Activated T-helper 1 cell treated with anti-CD3 and anti-CD28 coated beads, Interleukin-12 subunit alpha, Interleukin-12 subunit beta, Interleukin-2, Interleukin-4 antibody, amounts not matched to agents 30 ng/mL and 10 ng/mL and 1 ng/mL, durations not matched to agents 14 hours and 24 hours and 36 hours (primary cell): ENCODE measurements at places on chromosomes 2 and 18. TPM values are rescaled to one million over a fixed set of nuclear protein-coding genes. Genes with fewer than 3 reads are reported as not detected.
A peak's percentile ranks its signal among the peaks of the same experiment; 100 is the strongest.

DNA sequence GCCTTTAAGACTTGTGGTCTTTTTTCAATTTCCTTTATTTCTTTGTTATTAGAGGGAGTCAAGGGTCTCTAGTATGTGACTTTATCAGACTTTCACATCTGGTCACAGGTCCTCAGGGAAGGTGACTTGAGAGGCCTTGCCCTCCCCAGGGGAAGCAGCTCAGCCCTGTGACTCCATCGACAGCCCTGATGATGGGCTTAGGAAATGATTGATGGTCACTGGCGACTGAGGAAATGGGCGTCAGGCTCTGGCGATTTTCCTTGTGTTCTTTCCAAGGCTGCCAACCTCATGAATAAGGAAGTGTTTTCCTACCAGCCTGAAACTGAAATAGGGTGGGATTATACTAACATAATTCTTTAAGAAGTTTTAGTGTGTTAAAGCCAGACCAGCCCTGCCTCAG, 21.1 kb downstream of the SERPINE2 start:
- no peak overlapping the region for H3K4me3 ChIP-seq
- H3K27me3 ChIP-seq, result no peaks in the 10 kb centered on the region
- H3K27ac ChIP-seq, result no peak overlapping the region
- H3K36me3 ChIP-seq, result peaks cover 6% of the 10 kb centered on the region
- DNase-seq, result no peak
- peaks cover 30% of the 10 kb centered on the region for H3K4me1 ChIP-seq

DNA sequence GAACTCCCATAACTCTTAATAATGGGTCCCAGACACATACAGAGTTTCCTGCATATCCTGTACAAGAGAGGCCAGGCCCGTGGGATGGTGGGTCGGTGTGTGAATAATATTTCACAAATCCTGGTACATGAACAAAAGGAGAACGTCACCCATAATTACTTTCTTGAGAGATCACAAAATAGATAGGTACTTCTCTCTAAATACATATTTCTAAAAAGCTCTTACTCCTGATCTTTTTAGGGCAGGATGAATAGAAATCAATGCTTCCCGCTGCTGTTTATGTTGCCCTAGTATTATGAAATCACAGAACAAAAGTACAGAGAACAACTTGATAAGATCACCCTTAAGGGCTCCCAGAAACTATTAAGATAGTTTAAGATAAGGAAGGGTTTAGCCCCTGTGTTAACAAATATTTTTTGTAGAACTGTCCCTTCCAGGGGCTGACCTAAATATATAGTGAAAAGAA, 5.4 kb downstream of the IRS1 start:
- H3K36me3 ChIP-seq, result peaks cover 13% of the 10 kb centered on the region
- no peak overlapping the region for H3K27ac ChIP-seq
- DNase-seq, result no peak
- peaks cover 59% of the 10 kb centered on the region for H3K4me1 ChIP-seq
- peak overlapping the region; percentile 54 for H3K4me3 ChIP-seq

GRCh38 chr2:103743195-103743594, 981.4 kb downstream of the TMEM182 start:
- no peak overlapping the region for H3K27ac ChIP-seq
- H3K27me3 ChIP-seq, result no peaks in the 10 kb centered on the region
- no peak for DNase-seq
- H3K36me3 ChIP-seq, result no peaks in the 10 kb centered on the region
- H3K4me3 ChIP-seq, result no peak overlapping the region

DNA sequence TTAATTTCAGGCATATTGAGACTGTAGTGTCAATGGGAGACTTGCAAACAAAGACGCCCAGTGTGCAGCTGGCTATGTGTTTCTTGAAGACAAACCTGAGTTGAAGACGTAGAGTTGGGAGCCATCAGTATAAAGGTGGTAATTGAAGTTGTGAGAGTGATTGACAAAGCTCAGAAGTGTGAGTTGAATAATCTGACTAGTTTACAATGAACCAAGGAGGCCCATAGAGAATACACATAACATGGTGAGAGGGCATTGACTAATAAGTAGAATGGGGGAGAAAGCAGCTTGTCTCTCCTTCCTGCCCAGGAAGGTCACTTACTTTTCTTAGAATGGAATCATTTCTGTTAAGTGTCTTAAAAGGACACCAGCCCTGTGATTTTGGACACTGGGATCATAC, 14.1 kb downstream of the SP110 start:
- H3K27ac ChIP-seq, result peak overlapping the region; percentile 24
- peaks cover 40% of the 10 kb centered on the region for H3K36me3 ChIP-seq
- no peak overlapping the region for H3K4me3 ChIP-seq
- H3K27me3 ChIP-seq, result no peaks in the 10 kb centered on the region
- peaks cover 29% of the 10 kb centered on the region for H3K4me1 ChIP-seq

- H3K36me3 ChIP-seq, result peaks cover 7% of the 10 kb centered on the region
- peak overlapping the region; percentile 61 for H3K27ac ChIP-seq
- no peak for DNase-seq
- peak overlapping the region; percentile 28 for H3K4me3 ChIP-seq
- H3K27me3 ChIP-seq, result no peaks in the 10 kb centered on the region
- H3K4me1 ChIP-seq, result peaks cover 37% of the 10 kb centered on the region
Observed at GRCh38 chr2:7588295-7588694, 671.1 kb downstream of the RNF144A start.

- H3K36me3 ChIP-seq, result no peaks in the 10 kb centered on the region
- H3K27me3 ChIP-seq, result peaks cover 77% of the 10 kb centered on the region
- H3K27ac ChIP-seq, result no peak within 1 kb of the TSS
- H3K4me3 ChIP-seq, result peak within 1 kb of the TSS; percentile 61
- DNase-seq, result peak; percentile 9
Observed at GRCh38 chr2:218880102-218880858, at the start of gene WNT10A. Gene WNT10A, plus strand, starts transcription at chr2:218880852. Its CDS starts 144 bp downstream, at chr2:218880996.

DNA sequence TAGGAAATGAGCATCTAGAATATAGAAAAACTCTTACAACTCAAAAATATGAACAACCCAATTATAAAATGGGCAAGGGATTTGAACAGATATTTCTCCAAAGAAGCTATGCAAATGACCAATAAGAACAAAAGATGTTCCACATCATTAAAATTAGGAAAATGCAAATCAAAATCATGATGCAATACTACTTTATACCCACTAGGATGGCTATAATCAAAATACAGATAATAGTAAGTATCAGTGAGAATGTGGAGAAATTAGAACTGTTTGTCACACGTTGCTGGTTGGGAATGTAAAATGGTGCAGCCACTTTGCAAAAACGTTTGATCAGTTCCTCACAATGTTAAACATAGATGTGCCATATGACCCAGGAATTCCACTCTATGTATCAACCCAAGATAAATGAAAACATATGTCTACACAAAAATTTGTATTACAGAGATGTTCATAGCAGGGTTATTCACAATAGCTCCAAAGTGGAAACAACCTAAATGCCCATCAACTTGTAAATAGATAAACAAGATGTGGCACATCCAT, 558.4 kb downstream of the SLC4A3 start:
- H3K4me1 ChIP-seq, result no peaks in the 10 kb centered on the region
- no peak overlapping the region for H3K27ac ChIP-seq
- no peak overlapping the region for H3K4me3 ChIP-seq

DNA sequence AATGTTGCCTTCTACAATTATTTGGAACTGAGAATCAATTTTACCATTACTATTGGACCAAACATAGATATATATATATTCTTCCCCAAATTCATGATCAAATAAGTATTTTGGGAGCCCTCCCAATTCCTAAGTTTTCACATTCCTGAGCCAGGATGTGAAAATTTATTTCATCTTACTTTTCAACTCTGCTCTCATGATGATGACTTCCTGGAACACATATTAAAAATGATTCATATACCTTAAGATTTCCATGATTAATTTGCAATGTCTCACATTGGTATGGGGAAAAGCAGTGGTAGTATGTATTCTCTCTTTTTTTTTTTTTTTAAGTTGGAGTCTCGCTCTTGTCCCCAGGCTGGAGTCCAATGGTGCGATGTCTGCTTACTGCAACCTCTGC, 596.1 kb upstream of the ZEB2 start:
- H3K4me3 ChIP-seq, result no peak overlapping the region
- H3K4me1 ChIP-seq, result no peaks in the 10 kb centered on the region
- H3K36me3 ChIP-seq, result no peaks in the 10 kb centered on the region
- DNase-seq, result no peak
- no peak overlapping the region for H3K27ac ChIP-seq

DNA sequence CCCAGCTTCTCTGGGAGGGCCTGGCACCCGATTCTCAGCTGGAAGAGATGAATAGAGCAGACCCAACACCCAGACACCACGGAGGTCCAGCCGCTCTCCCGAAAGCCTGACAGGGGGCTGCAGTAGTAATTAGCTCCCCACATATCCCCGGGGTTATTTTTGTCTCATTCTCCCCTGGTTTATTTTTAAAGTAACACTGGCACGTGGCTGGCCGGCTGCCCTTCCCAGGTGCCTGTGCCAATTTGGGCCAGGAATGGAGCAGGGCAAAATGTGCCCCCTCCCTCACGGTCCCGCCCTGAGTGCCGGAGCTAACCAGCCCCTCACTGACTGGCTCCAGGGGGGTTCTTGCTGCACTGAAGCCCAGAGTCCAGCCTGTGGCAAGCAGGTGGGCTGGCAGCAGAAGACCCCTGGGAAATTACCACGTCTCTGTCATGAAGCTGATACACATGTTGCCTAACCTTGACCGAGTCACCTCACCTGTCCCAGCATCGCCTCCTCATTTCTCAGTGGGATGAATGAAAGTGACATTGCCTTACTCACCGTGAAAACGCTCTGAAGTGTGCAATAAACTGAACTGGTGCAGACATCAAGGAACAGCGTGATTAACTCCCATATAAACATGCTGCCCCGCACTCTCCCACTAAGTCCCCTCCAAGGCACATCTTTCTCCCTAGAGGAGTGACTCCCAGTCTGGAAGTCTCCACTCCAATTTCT, 18.4 kb downstream of the KCNK3 start:
- H3K4me3 ChIP-seq, result no peak overlapping the region
- no peaks in the 10 kb centered on the region for H3K36me3 ChIP-seq
- no peaks in the 10 kb centered on the region for H3K4me1 ChIP-seq
- no peak overlapping the region for H3K27ac ChIP-seq
- peaks cover 3% of the 10 kb centered on the region for H3K27me3 ChIP-seq

- H3K27ac ChIP-seq, result peak overlapping the region; percentile 93
- peak overlapping the region; percentile 86 for H3K4me3 ChIP-seq
- peaks cover 36% of the 10 kb centered on the region for H3K4me1 ChIP-seq
- peaks cover 10% of the 10 kb centered on the region for H3K36me3 ChIP-seq
- peak; percentile 70 for DNase-seq
Observed at GRCh38 chr18:2654928-2655177, 673 bp upstream of the SMCHD1 start.

DNA sequence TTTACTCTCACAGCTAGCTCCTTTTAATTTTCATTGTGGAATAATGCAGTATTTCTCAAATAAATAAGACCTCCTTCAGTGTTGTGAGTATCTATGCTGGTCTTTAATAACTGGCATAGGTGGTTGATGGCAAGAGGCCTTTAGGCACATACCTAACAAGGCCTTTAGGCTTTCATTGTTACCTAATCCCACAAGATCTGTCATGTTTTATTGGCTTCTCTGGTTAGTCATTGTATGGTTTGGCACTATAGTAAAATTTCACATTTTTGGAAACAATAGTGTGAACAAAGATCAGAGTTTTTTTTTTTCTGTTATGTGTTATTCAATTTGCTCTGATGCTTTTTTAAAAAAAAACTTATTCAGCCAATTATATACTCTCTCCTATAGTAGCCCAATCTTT, 89.8 kb upstream of the NEUROD1 start:
- H3K4me1 ChIP-seq, result peaks cover 5% of the 10 kb centered on the region
- H3K36me3 ChIP-seq, result no peaks in the 10 kb centered on the region
- no peak overlapping the region for H3K4me3 ChIP-seq
- no peak for DNase-seq

GRCh38 chr2:111701798-111702118, 182.2 kb downstream of the ANAPC1 start:
- peak overlapping the region; percentile 50 for H3K27ac ChIP-seq
- H3K4me1 ChIP-seq, result peaks cover 84% of the 10 kb centered on the region
- H3K27me3 ChIP-seq, result no peaks in the 10 kb centered on the region
- H3K36me3 ChIP-seq, result no peaks in the 10 kb centered on the region
- no peak for DNase-seq
- H3K4me3 ChIP-seq, result peak overlapping the region; percentile 2

DNA sequence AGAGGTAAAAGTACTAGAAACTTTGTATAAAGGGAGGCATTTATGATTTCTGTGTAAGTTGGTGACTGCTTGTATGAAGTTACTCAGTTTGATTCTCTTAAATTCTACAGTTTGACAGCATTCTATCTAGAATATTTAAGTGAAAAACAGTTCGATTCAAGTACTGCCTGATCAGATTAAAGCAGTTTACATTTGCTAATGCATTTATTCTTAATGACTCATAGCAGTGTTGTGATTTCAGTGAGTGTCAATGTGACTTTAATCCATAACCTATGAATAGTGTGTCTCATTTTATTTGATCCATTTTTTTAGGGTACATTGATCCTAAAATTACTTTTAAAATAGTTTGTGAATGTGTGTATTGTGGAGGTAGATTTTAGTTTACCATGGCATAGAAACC, 35.7 kb downstream of the WDR43 start:
- H3K27ac ChIP-seq, result no peak overlapping the region
- H3K27me3 ChIP-seq, result no peaks in the 10 kb centered on the region
- H3K36me3 ChIP-seq, result peaks cover 60% of the 10 kb centered on the region
- no peak for DNase-seq
- H3K4me1 ChIP-seq, result peaks cover 7% of the 10 kb centered on the region
- H3K4me3 ChIP-seq, result no peak overlapping the region

DNA sequence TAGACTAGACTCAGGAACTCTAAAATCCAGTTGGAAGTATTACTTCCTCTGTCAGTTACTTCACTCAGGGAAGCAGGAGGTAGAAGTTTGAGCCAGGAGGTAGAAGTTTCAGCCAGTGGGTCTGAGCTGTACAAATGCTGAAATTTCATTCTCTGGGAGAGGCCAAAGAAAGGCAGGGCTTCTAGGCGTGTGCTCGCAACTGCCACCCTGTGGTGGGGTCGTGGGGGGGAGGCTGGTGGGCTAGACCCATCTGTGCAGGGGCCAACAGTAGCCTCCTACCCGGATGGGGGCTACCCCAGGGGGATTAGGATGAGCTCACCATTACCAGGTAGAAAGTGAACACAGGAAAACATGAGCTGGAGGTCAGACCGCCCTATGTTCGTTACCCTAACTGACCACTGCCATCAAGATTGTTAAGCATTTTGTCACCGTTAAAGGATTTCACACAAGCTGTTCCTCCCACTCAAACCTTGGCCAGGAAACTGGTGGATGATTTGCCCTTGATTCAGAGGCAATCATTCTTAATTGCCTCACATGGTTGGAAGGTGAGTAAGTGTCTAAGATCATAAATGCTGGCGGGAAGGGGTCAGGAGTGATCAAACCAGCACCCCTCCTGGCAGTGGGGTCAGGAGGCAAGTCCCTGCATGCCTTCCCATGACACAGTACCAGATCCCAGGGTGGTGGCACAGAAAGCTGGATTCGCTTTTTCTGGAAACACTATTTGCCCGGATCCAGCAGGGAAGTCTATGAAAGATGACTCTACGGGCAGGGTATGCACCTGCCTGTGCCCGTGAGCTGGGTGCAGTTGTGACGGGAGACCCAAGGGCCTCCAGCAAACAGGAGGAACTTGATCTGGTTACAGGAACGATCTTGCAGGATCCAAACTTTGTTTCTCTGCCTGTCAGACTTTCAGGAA, 5.2 kb upstream of the FHL2 start:
- peaks cover 37% of the 10 kb centered on the region for H3K27me3 ChIP-seq
- DNase-seq, result no peak
- no peaks in the 10 kb centered on the region for H3K4me1 ChIP-seq

- no peaks in the 10 kb centered on the region for H3K36me3 ChIP-seq
- H3K4me3 ChIP-seq, result no peak overlapping the region
- H3K27me3 ChIP-seq, result peaks cover 15% of the 10 kb centered on the region
- H3K27ac ChIP-seq, result no peak overlapping the region
- peaks cover 11% of the 10 kb centered on the region for H3K4me1 ChIP-seq
Observed at GRCh38 chr2:134104754-134105153, 149.1 kb upstream of the MGAT5 start.

The APOB gene
- total RNA-seq, result not detected in 2 replicates

The MTHFD2 gene
- 437 and 457 TPM in 2 replicates for total RNA-seq
